ENCODE measurements at places on chromosomes 4 and X. TPM values are rescaled to one million over a fixed set of nuclear protein-coding genes. Genes with fewer than 3 reads are reported as not detected.

CD40LG gene
- total RNA-seq, result not detected

RBMXL3 gene
- not detected for total RNA-seq

TLR1 gene
- total RNA-seq, result not detected

RTL3 gene
- not detected for total RNA-seq

HMGN5 gene
- total RNA-seq, result 1.7 TPM

BMP3 gene
- 0.10 TPM for total RNA-seq

AMER1 gene
- total RNA-seq, result 8.3 TPM

HOPX gene
- not detected for total RNA-seq

EVC gene
- 4.5 TPM for total RNA-seq

CCKAR gene
- not detected for total RNA-seq

GPRASP2 gene
- 20.8 TPM for total RNA-seq

NCAPG gene
- 77.1 TPM for total RNA-seq

PWWP3B gene
- 0.52 TPM for total RNA-seq

MTTP gene
- total RNA-seq, result 0.14 TPM

CT45A3 gene
- not detected for total RNA-seq

NRK gene
- 2.5 TPM for total RNA-seq

TCP11X2 gene
- total RNA-seq, result 0.07 TPM

FGF16 gene
- total RNA-seq, result 0.74 TPM

C4orf36 gene
- not detected for total RNA-seq

TEX13B gene
- not detected for total RNA-seq

TCEAL5 gene
- 0.37 TPM for total RNA-seq

MRFAP1L1 gene
- total RNA-seq, result 52.5 TPM

FAT4 gene
- total RNA-seq, result 2.2 TPM

GYG2 gene
- total RNA-seq, result 40.5 TPM

IQCM gene
- 0.17 TPM for total RNA-seq

LANCL3 gene
- total RNA-seq, result 0.38 TPM

GUCY1B1 gene
- 5.1 TPM for total RNA-seq

AKAP14 gene
- total RNA-seq, result not detected

IBSP gene
- total RNA-seq, result not detected

CXCL3 gene
- total RNA-seq, result 0.37 TPM

DIPK2B gene
- total RNA-seq, result not detected

EMCN gene
- total RNA-seq, result not detected

ASB9 gene
- total RNA-seq, result 2.9 TPM

SLBP gene
- 82.2 TPM for total RNA-seq

OPRPN gene
- total RNA-seq, result not detected

SPATA18 gene
- total RNA-seq, result 0.10 TPM

PRDM8 gene
- 0.07 TPM for total RNA-seq

HTR2C gene
- 3.2 TPM for total RNA-seq
